ENCODE measurements at places on chromosomes 7 and 10.
A peak's percentile ranks its signal among the peaks of the same experiment; 100 is the strongest.

DNA sequence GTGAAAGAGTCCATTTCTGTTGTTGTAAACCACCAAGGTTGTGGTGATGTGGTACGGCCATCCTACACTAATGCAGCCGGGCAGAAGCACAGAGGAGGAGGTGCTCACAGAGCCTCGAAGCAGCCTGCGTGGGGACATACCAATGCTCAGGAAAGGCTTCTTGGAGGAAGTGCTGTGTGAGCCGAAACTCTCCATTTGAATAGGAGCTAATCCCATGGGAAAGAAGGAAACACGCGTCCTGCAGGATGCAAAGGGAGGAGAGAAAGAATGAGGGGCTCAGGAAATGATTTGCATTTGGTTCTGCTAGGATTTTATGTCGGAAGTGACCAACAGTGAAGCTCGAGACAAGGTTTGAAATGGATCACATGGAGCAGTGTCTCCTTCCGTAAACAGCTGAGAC, 477.9 kb upstream of the ANKRD30A start:
- no peak for DNase-seq

- DNase-seq = no peak
Measured at GRCh38 chr10:110967645-110968044, 48.2 kb downstream of the SHOC2 start.

GRCh38 chr10:78906734-78907390, 161.9 kb upstream of the ZMIZ1 start:
- no peak for DNase-seq

GRCh38 chr7:130095812-130096211, 25.5 kb downstream of the KLHDC10 start:
- no peak for DNase-seq

DNA sequence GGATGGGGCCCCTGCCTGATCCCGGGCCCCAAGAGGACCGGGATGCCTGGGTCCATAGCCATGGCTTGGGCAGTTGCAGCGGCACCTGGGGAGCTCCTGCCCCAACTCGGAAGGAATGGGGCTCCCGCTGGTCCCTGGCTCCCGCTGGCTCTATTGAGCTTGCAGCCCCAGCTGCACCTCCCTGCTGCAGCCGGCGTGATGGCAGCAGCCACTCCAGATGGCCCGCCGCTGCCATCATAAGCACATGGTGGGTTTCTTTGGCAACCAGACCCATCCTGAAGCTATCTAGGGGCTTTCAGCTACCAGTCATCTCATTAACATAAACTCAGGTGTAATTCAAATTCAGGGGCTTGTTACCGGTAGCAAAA, 11.1 kb upstream of the DNMBP start:
- DNase-seq = no peak

- DNase-seq = no peak
Measured at GRCh38 chr7:27129729-27130539, 623 bp downstream of the HOXA4 start.

GRCh38 chr10:4283846-4284610, 499.0 kb upstream of the KLF6 start:
- no peak for DNase-seq

DNA sequence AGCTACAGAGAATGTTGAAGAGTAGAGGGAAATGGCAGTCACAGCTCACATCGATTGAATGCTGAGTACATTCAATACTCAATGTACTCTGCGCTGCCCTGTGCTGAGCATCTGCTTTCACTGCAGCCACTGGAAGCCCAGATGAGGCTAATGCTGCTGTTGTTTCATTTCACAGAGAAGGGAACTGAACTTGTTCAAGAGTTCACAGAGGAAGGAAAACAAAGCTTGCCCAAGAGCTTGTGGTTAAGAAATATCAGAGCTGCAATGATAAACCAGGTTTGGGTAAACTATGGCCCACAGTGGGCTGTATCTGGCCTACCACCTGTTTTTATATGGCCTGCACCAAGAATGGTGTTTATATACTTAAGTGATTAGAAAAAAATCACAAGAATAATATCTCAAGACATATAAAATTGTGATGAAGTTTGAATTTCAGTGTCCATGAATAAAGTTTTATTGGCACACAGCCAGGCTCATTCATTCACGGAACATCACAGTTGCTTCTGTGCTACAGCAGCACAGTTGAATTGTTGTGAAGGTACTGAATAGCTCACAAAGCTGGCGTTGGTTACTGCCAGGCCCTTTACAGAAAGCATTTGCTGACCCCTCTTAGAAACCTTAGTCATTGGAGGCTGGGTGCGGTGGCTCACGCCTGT, 64.1 kb downstream of the CFAP58 start:
- no peak for DNase-seq

GRCh38 chr10:132064082-132064755, 1.5 kb upstream of the JAKMIP3 start:
- DNase-seq = peak; percentile 36

DNA sequence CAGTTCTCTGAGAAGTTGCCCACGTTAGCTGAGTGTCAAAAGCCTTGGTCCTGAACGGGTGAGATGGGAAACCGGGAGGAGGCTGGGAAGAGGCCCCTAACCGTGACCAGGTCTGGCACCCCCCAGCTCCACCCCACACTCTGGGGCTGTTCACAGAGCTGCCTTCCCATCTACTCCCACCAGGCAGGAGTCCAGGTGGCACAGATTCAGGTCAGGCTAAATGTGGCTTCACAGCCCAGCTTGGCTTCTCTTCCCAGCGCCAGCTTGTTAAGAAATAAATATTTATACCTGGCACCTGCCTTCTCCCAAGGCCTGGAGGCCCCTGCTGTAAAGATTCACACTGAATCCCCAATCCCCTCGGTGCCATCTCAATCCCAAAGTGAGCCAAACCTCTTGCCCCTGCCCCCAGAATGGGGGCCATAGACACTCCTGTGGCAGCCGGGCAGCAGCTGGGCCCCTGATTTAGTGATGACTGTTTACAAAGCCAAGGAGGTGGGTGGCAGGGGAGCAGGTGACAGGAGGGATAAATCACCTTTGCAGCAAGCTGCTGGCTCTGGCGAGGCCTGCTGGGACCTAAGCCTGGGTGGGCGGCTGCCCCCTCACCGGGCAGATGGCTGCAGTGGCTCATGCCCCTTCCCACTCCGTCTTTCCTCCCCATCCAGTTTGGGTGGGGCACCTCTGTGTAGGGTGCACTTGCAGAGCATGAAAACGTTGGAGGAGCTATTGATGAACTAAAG, 72.5 kb downstream of the GOLGA7B start:
- no peak for DNase-seq

- no peak for DNase-seq
Measured at GRCh38 chr10:112242769-112243168, 40.4 kb upstream of the TECTB start.

GRCh38 chr7:96546426-96546825, 163.2 kb downstream of the SEM1 start:
- DNase-seq = no peak

GRCh38 chr7:11613292-11613930, 218.6 kb downstream of the THSD7A start:
- DNase-seq = no peak

DNA sequence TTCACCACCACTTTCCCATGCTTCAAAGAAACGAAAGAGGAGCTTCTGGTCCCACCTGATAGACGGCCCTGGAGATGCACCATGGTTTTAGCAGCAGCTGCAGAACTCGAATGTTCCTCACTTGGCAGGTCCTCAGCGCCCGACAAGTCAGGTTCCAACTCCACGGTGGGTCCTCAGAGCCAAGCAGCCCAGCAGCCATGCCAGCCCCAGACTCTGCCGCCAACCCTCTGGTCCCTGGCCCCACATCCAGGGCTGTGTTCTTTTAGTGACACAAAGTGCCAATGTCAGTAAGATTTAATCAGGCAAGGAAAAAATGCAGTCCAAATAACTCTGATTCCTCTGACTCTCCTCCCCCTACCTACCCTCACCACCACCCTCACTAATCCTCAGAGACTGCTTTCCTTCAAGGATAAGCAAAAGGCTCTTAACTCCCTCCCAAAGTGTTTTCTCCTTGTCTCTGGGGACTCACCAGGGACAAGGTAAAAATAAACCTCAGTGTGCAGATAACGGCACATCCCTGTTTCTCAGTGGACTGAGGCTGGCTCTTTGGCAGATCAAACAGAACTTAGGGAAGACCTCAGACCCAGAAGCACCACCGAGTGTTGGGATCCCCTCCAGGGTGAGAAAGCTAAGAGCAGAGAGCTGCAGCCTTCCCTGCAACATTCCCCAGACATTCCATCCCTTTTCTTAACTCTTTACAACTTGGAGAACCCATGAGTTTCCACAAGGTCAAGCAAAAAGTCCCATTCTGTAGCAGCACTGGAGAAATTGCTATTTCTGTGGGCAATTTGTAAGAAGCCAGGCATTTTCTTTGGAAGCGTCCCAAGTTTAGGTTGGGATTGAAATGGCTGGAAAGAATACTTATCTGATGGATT, 358.9 kb downstream of the FRMD4A start:
- no peak for DNase-seq

DNA sequence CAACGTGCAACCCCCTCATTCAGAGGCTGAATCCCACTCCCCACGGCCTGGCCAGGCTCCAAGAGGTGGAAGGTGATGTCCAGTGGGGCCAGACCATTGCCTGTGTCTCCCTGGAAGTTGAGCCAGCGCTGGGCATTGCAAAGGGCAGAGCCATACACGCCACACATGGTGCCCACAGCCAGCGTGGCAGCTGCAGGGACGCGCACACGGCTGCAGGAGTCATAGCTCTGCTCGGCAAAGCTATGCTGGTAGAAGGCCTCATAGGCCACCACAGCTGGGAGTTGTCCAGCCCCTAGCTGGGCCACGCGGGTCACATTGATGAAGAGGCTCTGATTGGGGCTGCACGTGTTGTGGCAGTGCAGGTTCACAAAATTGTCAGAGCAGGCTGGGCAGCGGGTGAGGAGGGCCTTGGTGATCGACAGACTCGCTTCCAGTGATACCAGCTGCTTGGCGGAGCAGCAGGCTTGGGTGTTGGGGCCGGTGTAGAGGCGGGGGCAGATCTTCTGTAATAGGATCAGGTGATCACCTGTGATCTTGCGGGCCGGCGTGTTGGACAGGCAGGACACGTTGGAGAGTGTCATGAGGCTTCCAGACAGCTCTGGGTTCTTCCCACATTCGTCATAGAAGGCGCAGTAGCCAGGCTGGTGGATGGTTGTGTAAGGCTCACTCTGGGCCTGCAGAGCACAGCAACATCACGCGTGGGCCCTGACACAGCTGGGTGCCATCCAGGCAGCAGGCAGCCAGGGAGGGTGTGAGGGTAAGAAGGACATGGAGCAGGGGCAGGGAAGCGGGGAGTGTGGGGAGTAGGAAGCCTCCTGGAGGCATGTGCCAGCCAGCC, 1.2 kb downstream of the NPC1L1 start:
- no peak for DNase-seq

DNA sequence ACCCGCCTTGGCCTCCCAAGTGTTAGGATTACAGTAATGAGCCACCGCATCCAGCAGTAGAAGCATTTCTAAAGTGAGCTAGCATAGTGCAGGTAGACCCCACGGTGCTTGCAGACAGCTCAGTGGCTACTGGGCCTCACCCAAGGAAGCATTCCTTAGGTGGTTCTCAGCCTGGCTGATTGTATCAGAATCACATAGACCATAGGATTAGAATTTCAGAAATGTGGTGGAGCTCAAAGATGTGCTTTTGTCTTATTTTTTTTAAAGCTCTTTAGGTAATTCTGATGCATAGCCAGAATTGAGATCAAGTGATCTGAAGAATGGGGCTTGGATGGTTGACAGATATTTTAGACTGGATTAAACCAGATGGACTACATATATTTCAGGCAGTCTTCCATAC, 10.9 kb downstream of the ANLN start:
- DNase-seq = no peak

GRCh38 chr7:67619175-67619574, 622.5 kb downstream of the TYW1 start:
- DNase-seq = no peak

- no peak for DNase-seq
Measured at GRCh38 chr10:3838460-3839437, 53.7 kb upstream of the KLF6 start.

GRCh38 chr10:109037978-109038377, 885.3 kb downstream of the XPNPEP1 start:
- no peak for DNase-seq

- no peak for DNase-seq
Measured at GRCh38 chr7:49773218-49773935, at the start of gene VWC2. Gene VWC2 (plus strand): TSS chr7:49773638. CDS start chr7:49775436, 1,798 bp downstream.

DNA sequence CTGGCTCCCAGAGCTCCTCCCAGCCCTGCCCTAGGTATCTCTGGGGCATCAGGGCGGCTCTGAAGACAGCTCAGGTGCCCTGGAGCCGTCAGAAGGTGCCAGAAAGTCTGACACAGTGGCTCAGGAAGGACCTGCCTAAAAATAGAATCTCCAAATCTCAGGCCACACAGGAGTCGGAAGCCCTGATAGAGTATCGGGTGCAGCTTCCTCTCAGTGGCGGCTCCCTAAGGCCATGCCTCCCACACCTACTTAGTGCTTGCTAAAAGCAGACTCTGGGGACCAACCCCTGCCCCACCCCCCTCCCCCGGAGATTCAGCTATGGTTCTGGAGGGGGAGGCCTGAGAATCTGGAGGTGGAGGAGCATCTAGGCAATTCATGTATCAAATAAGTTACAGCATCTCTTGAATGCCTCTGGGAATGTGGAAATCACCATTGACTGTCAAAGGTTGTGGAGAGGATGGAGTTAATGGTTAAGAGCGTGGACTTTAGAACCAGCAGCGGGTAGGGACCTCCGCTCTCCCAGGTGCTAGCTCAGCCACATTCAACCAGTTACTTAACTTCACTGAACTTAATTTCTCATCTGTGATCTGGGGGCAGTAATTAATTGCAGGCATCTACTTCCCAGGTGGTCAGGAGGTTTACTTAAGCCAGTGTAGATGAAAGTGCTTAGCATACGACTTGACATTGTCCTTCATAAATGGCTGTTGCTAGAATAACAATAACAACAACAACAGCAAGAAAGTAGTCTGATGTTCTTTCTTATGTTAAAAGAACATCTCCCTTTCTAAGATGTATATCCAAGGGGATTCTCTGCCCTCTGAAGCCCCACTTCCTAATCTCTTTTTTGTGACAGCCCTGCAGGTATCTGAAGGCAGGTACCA, 38.6 kb upstream of the MXI1 start:
- DNase-seq = no peak
